ENCODE measurements at places on chromosomes 6 and 20.

- no peak for DNase-seq
These were observed 47.6 kb downstream of the MDGA1 start for GRCh38 chr6:37650071-37650481.

DNA sequence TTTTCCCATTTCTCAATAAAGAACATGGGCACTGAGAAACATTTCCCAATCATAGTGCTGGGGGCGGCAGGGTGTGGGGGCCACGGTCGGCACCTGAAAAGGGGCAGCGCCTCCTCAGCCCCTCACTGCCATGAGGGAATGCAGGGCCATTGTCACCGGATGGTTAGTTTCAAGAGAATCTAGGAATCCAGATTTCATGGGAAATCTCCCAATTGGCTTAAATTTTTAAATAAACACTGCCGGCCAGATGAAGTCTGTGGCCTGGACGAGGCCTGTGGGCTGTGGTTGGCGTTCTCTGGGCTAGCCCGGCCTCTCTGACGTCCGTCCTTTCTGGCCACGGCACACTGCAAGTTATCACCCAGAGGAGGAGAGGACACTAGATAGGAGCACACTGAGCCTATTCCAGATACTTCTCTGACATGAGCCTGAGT is 25.6 kb downstream of the MANBAL start:
- no peak for DNase-seq

DNA sequence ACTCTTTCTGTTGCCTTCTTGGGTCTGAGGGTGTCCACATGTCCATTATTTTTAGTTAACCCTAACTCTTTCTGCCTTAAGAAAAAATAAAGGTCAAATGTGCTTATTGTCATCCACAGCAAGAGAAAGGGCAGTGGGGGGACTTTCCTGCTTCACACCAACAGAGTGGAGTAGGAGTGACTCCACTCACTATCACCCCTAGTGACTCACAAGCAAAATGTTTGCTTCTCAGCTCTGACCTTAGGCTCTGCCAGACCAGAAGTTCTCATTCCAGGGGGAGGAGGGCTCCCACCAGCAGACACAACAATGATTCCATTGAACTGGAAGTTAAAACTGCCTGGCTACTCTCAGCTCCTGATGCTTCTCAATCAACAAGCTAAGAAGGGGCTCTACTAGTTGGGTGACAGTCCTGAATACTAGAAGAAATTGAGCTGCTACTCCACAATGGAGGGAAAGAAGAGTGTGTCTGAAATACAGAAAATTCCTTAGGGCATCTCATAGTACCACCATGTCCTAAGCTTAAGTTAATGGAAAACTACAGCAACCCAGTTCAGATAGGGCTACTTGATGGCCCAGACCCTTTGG is 83.9 kb upstream of the AFDN start:
- DNase-seq: no peak

DNA sequence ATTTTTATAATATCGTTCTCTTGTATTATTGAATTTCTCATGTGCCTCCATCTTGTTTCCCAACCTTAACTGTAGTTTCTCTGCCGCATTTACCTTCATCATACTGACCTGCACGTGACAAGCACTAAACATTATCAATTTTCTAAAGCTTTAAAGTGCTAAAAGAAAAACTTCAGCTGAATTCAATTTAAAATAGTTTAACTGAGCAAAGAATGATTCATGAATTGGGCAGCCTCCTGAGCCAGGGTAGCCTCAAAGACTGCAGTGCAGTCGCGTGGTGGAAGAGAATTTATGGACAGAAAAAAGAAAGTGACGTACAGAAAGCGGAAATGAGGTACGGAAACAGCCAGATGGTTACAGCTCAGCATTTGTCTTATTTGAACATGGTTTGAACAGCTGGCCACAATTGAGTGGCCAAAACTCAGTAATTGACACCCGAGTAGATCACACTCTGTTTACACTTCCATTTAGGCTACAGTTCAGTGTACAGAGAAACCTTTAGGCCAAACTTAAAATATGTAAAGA is 4.2 kb upstream of the ZDHHC14 start:
- no peak for DNase-seq

DNA sequence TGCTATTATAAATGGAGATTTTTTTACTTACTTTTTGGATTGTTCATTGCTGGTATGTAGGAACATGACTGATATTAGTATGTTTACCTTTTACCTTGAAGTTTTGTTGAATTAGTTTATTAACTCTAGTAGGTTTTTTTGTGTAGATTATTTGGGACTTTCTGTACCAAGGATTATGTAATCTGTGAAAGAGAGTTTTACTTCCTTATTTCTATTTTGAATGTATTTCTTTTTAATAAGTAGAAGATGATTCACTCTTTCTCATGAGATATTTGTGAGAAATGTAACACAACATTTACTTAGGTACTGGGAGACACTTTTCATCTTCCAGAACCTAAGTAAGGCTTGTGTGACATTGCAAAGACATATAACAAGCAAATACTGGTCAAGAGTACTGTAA is 473.9 kb upstream of the HS3ST5 start:
- no peak for DNase-seq

DNA sequence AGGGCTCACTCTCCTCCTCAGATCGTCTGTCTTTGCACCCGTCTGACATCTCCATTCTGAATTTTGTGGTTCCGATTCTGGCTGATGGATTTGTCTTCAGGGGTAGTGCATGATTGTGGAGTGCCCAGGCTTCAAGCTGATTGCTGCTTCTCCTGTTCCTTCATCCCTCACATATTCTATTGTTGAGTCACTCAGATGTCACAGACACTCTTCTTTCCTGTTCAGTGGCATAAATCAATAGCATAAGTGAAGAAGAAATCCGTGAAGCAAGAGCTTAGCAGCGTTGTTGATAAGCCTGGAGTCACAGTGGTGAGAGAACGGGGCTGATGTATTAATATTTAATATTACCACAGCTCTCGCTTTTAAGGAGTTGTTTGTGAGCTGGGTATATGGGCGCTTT is 152.5 kb downstream of the MTHFD1L start:
- DNase-seq: no peak

GRCh38 chr6:11349880-11350279 is 117.4 kb upstream of the NEDD9 start:
- DNase-seq: no peak

DNA sequence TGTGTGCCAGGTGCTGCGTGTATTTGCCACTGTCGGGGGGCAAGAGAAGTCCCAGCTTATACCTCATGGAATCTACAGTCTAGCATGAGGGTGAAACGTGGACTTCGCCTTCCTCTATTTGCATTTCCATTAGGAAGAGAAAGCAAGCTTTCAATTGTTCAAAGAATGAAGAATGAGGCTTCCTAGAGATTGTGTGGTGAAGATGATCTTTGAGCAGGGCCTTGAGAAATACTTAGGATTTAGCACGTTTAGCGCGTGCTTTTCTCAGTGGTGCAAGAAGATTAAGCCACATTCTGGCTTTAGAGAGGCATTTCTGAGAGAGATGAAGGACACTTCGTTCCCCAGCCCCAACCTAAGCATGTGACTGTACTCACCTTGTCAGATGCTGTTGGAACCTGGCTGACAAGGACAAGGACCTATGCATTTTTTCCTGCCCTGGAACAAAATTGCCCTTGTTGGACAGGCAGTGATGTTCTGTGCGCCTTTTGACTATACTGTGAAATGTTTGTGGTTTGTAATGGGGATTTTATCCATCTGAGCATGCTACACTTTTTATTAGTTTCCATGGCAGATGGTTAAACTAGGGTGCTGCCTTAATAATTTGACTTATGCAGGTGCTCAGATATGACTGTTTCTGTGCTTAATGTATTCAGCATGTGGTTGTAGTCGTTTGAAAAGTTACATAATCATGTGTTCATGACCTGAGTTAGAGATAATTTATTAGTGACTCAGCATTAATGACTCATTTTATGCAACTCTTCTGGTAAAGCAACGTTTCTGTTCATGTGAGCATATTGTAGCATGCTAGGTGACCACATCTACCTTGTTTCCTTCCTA is 10.7 kb downstream of the TULP4 start:
- DNase-seq: no peak

DNA sequence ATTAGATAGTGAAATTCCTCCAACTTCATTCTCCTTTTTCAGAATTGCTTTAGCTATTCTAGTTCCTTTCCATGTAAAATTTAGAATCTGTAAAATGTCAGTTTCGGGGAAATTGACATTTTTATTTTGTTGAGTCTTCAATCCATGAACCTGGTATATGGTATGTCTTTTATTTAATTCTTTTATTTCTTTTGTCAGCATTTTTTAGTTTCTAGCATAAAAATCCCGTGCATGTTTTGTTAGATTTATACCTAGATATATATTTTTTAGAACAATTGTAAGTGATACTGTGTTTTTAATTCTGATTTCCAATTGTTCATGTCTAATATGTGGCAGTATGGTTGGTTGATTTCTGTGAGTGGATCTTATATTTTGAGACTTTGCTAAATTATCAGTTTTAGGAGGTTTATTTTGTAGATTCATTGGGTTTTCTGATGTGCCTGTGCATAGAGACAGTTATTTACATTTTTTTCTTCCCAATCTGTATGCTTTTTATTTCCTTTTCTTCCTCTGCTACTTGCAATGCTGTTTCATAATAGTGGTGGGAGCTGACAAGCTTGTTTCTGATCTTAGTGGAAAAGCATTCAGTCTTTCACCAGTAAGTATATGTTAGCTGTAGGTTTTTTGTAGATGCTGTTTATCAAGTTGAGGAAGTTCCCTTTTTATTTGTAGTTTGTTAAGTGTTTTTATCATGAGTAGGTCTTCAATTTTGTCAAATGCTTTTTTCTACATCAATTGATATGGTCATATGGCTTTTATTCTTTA is 13.7 kb downstream of the TAB2 start:
- DNase-seq: no peak

GRCh38 chr20:14193443-14193842 is 144.0 kb downstream of the FLRT3 start:
- DNase-seq: no peak

- DNase-seq: no peak
These were observed 238.8 kb upstream of the ECI2 start for GRCh38 chr6:4374216-4374615.

- no peak for DNase-seq
These were observed 2.2 kb upstream of the NNAT start for GRCh38 chr20:37518606-37519507.

GRCh38 chr20:47318586-47319516 is 37.6 kb downstream of the ZMYND8 start:
- peak; percentile 58 for DNase-seq

DNA sequence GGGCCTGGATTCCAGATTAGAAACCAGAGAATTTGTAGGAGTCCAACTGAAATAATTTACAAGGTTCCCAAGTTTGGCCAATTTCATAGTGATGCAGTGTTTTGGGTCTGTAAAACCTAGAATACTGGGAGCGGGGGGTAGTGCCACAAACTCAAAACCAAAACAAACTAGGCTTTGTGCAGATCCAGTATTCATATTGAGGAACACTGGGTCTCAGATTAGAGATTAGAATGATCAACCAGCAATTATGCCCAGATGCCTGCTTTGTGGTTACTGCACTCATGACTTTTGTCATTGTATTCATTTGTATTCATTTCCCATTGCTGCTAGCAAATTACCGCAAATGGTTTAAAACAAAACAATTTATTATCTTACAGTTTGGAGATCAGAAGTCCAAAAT is 3.2 kb upstream of the NDUFAF4 start:
- no peak for DNase-seq

- DNase-seq: no peak
These were observed 93.2 kb upstream of the MAN1A1 start for GRCh38 chr6:119442776-119443184.

DNA sequence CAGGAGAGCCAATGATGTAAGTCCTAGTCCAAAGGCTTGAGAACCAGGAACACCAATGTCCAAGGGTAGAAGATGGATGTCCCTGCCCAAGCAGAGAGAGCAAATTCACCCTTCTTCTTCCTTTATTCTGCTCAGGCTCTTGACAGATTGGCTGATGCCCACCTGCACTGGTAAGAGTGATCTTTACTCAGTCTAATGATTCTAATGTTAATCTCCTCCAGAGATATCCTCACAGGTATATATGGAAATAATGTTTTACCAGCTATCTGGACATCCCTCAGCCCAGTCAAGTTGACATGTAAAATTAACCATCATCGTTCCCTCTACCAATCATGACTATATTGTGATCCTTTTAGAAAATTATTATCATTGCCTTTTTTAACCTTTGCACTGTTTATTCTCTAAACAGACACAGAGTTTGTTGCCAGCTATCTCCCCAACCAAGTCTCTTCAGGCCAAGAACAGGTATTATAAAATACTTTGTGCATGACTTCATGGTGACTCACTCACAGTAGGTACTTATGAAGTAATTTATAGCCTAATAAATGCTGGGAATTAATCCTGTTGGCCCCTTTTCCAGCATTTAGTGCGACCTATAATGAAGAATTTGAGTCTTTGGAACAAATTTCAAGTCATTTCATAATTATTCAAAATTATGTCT is 26.2 kb upstream of the TSHZ2 start:
- no peak for DNase-seq

DNA sequence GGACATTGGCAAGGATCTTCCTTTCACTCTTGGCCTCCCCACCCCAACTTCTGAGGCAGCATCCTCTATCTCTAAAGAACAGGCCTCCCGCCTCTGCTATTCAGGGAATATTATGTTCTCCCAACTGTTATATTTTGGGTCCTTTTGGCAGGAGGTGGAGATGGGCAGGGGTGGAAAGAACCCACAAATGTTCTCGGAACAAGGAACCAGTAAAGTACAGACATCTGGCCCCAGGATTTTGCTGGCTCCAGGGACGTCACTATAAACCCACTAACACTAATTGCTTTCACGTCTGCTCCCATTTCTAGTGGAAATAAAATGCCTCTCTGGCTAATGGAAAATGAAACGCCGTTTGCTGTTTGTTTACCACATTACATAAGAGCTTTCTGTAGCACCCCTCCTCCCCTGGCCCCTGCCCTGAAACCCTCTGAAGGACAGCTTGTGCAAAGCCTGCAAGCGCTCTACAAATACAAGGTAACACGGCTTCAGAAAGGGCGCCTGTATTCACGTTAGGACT is 77.7 kb upstream of the TBC1D7 start:
- no peak for DNase-seq

GRCh38 chr20:63206878-63207277 is 9.1 kb downstream of the YTHDF1 start:
- DNase-seq: no peak

GRCh38 chr6:84453499-84453898 is 226.1 kb upstream of the CEP162 start:
- DNase-seq: no peak

DNA sequence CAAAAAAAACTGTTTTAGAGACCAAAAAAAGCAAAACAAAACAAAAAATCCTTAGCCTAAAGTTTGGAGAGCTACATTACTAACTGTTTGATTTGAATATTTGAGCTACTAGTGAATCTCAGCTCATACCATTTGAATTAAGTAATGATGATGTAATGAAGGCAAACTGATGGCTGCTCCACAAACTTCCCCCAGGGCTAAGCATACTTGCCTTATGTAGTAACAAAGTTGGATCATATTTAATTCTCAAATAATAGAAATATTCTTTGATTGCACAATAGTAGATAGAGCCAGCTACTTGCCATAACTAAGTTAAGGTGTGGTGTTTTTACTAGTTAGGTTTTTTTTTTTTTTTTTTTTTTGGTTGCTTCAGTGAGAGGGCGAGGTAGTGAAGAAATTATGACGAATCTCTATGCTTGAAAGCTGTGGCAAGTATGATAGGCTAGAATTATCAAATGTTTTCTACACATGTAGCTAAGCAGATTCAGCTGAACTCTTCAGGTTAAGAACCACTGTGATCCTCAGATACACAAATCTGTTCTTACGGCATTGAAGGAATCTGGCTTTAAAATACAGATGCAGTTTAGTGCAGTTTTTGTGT is 2.9 kb downstream of the RAB32 start:
- no peak for DNase-seq

- no peak for DNase-seq
These were observed 1029.5 kb downstream of the PHF3 start for GRCh38 chr6:64665137-64665536.

GRCh38 chr6:127247114-127248096 is 19.3 kb upstream of the RNF146 start:
- no peak for DNase-seq

All from stimulated activated effector memory CD8-positive, alpha-beta T cell treated with anti-CD3 and anti-CD28 coated beads, Interleukin-12 subunit alpha, Interleukin-12 subunit beta, amount 100 ng/mL, for 72 hours (primary cell).